Activated CD4-positive, CD25-positive, alpha-beta regulatory T cell (primary cell): ENCODE measurements at places on chromosomes 5 and 9.

DNA sequence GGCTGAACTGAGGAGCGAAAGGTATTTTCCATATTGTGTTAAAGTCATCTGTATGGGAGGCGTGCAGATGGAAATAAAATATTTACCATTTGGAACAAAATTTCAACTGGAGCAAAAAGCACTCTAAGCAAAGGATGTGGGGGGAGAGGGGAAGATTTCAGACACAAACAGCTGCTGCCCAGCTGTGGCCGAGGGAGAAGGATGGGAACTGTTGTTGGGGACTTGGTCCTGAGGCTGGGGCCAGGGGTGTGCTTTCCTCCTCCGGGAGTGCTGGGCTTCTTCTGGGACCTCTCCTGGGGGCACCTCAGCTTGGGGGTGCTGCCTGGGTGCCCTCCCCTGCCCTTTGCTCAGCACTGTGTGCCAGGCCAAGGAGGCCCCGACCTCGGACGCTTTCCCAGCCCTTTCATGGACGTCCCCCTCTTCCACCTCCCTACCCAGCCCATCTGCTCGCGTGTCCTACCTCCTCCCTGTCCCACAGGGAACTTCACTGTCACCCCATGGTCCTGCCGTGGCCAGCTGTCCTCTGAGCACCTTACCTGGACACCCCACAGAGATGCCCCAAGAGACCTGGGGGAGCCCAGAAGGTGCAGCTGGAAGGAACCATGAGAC lies 101.9 kb upstream of the COL5A1 start:
- no peak for DNase-seq

DNA sequence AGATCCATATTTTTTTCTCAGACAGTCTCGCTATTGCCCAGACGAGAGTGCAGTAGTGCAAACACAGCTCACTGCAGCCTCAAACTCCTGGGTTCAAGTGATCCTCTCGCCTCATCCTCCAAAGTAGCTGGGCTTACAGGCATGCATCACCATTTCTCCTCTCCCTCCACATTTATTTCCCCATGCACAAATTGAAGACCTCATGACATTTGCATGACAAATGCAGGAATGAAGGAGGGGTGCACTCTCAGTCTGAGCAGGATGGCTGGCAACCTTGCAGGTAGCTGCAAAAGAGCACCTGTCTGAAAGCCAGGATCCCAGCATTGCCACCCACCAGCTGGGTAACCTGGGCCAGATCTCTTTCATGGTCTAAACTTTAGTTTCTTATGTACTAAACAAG lies 111.2 kb downstream of the SH3TC2 start:
- DNase-seq: no peak

- no peak for DNase-seq
These were observed 44.1 kb downstream of the C9orf50 start for GRCh38 chr9:129576546-129577543.

DNA sequence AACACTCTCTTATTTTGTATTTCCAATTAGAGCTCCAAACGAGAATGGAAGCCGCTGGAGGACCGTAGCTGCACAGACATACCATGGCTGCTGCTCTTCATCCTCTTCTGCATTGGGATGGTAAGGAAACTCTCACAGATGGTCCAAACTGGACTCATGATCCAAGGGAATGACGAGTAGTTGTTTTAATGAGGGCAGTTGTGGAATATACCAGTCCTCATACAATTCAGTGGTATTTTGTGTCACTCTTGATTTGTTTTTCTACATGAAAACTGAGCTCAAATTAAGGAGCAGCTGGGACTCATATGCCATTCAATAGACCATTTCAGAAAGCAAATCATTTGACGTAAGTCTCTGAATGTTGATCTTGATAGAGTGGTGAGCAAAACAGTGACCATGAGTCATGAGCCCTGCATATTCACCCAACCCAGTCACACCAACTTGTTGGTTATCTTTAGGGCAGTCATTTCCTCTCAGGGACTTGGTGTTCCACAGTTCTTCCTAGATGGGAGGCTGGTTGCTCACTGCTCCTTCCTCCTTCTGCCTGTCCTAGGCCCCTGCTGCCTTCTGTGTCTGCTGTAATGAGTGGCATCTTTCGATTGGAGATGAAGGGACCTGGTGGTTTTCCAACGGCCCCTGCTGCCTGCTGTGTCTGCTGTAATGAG lies 54.9 kb downstream of the SLC44A1 start:
- no peak for DNase-seq

GRCh38 chr9:134526584-134527477 lies 114.8 kb upstream of the COL5A1 start:
- no peak for DNase-seq

DNA sequence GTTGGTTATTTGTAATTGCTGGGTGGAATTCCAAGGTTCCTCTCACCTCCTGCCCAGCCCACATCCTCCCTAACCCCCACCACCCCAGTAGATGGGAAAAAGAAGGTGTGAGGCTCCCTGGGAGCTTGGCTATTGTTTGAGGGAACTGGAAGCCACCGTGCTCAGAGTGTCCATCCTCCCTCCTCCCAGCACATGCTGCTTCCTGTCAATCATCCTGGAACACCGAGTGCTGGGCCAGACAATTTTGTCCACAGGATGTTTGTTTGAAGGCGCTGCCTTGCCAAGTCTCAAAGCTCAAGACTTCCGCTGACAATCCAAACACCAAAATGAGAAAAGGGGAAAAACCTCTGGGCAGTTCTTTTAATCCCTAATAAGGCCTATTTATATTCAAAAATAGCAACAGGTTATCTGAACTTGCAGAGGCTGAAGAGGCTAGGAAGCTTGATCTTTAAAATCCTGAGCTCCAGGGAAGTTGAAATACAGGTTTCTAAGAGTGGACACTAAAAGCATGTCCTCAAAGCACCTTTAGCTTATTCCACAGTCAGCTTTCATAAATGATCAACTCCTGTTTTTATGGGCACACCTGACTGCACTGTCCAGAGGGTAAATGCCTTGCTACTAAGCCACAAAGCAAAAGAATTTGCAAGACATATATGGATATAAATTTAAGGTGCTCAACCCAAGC lies 286.7 kb downstream of the NFIB start:
- no peak for DNase-seq

GRCh38 chr5:18745988-18746615 lies 1111.8 kb downstream of the TAF11L14 start:
- DNase-seq: no peak

DNA sequence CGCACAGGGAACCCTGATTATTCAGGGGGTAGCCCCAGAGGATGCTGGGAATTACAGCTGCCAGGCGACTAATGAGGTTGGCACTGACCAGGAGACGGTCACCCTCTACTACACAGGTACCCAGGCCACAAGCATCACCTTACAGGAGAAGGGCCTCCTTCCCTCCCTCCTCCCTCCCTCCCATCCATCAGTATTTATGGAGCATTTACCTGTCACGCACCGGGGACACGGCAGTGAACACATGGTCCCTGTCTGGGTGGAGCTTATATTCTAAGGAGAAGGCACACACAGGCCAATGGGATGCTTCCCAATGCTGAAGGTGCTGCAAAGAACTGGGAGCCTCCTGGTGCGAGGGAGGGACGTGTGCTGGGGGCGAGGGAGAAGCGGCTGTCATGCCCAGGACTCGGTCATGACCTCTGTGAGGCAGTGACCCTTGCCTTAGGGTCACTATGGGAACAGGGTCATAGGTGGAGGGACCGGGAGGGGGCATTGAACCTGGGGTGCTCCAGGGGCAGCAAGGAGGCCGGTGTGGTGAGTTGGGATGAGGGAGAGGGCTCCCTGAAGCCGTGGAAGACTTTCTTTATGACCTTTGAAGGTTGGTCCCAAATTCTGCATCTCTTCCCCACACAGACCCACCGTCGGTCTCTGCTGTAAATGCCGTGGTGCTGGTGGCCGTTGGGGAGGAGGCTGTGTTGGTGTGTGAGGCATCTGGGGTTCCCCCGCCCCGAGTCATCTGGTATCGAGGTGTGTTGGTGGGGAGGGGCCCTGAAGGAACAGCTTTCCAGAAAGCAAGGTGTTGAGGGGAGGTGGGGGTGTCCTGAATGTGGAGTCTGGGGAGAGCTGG lies 41.5 kb downstream of the HMCN2 start:
- DNase-seq: no peak

- DNase-seq: no peak
These were observed 78.7 kb upstream of the SAP30L start for GRCh38 chr5:154367101-154367500.

- DNase-seq: no peak
These were observed 316.1 kb downstream of the DMRT2 start for GRCh38 chr9:1366276-1366675.

GRCh38 chr9:10843151-10843550 lies 230.3 kb upstream of the PTPRD start:
- no peak for DNase-seq

DNA sequence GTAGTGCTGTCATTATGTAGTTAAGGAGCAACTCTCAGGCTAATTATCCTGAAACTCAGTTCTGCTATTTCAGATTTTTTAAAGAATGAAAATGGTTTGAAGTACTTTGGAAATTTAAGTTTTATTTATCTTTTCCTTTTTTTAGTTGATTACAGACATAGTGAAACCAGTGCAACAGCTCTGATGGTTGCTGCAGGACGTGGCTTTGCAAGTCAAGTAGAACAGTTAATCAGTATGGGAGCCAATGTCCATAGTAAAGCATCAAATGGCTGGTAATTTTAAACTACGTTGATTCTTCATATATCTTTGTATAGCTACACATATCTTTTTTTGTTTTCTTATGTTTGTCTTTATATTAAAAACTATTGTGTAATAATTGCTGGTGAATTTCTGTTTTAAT lies 34.9 kb downstream of the YTHDC2 start:
- DNase-seq: no peak

DNA sequence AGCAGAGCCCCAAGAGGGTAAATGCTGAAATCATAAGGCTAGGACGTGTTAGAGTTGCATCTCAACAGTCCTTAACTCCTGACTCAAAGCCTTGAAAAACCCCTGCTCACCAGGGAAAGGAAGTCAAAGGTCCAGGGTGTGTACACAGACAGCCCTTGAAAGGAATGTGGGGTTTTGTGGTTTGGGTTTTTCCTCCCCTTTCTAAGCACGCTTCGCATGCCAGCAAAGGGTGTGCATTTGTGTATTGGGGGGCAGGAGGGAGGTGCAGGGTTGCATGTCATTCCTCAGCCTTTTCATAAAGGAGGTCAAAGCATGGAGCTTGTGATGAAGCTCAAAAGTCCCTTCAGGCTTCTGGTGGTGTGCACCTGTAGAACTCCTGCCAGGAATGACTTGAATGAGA lies 17.3 kb upstream of the XPA start:
- DNase-seq: no peak

DNA sequence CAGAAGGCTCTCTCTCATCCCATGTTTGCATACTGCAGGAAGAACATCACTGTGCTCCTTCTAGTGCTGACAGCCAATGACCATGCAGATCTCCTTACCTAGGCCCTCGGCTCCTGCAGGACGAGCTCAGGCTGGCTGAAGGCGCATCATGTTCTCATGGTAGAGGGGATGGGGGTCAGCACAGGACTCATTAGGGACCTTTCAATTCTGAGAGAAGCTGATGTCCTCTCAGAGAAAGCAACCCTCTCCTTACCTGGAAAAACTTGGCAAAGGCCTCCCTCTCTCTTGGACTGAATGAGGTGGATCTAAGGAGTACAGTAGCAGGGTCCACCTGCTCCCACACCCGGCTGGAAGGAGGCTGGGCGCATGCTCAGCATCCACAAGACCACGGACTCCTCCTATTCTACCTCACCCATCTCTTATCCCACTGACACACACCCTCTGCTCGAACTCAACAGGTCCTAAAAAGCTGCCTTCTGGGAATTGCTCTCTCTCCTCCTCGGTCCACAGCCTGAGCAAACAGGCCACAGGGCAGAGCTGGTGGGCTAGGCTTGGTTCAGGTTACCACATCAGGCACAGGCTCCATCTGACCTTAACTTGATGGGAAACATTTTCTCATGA lies 2.9 kb downstream of the IPPK start:
- no peak for DNase-seq
